Stimulated activated CD8-positive, alpha-beta memory T cell treated with anti-CD3 and anti-CD28 coated beads, Interleukin-7, amount 100 ng/mL, for 24 hours (primary cell): ENCODE measurements at places on chromosomes 6 and 20.
A peak's percentile ranks its signal among the peaks of the same experiment; 100 is the strongest.

DNA sequence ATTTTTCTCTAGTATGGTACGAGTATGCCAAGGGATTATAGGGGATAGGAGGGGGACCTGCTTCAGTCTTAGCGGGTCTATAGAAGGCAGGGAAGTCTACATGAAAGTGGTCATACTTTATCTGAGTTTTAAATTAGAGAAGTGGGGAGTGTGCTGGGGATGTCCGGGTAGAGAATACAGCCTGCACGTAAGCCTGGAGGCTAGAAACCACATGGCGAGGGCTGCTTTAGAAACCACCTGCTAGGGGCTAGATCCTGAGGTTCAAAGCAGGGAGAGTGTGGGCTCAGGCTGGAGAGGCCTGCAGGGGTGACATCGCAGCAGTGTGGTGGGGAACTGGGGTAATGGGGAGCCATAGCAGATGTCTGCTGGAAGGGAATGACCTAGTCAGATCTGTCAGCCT lies 85.2 kb downstream of the VEGFA start:
- DNase-seq, result no peak

DNA sequence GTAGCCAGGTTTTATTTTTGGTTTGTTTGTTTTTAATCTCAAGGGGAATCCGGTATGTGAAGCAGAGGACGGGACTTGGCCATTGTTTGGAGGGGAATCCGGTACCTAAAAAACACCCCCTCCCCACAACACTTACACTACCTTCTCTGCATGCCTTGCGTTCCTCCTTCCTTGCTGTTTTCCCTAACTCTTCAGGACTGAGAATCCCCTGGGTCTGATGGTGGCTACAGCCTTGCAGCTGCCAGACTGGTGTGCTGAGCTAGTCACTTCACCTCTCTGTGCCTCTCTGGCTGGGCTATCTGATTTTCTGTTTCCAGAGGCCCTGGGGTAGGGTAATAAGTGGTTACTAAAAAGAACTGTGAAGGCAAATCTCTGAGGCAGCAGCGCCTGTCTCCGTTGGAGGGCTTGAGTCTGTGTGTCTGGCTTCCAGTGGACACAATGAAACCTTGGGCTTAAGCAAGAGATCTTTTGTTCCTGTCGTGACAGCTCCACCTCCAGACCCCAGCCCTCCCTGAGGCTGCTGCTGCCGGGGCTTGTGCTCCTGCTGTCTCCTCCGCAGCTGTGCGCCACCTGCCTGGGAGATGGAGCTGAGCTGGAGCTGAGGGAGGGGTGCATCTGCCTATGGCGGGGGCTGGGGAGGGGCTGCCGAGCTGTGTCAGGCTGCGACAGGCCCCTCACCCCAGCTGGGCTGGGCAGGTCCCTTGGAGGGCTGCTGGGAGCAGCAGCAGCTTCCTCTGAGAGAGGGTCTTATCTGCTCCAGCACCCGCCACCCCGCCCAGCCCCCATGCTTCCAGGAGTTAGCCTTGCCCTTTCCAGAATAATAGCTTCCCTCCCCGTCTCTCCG lies 65.8 kb upstream of the CCDC167 start:
- DNase-seq, result no peak

- no peak for DNase-seq
These were observed 16.4 kb upstream of the CYP24A1 start for GRCh38 chr20:54190217-54190616.

GRCh38 chr6:129233458-129234134 lies 350.7 kb downstream of the LAMA2 start:
- DNase-seq, result no peak

DNA sequence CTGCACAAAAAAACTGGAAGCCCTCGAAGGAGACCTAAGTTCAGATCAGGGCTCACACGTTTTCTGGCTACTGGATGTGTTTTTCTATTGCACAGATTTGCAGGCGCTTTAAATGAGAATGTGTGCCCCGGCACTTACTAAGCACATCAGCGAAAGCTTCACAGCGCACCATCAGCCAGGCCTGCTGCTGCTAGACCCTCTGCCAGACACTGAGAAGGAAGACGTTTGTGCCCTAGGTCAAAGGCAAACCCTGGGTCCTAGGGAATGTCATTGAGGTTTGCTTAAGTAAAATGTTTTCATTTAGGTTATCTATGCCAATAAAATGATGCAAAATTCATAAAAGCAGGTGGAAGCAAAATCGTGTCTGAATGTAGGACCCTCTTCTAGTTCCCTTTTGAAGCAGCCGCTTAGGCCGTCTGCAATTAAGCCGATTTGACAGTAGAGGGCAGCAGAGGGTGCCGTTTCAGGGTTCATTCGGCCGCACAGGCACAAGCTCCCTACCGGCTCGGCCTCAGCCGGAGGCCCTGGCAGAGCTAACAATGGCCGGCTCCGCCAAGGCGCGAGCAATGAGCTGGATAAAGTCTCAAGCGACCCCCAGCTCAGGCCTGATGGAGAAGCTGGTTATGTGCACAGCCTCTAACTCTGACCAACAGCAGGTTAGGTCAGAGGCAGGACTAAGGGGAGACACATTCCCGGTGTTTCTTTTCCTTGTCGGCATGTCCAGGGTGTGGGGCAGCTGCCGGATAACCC lies 107.2 kb upstream of the FOXA2 start:
- peak; percentile 21 for DNase-seq

- peak; percentile 8 for DNase-seq
These were observed 56.3 kb upstream of the TULP1 start for GRCh38 chr6:35569011-35569461.

GRCh38 chr20:3659492-3660261 lies 3.5 kb downstream of the GFRA4 start:
- no peak for DNase-seq

DNA sequence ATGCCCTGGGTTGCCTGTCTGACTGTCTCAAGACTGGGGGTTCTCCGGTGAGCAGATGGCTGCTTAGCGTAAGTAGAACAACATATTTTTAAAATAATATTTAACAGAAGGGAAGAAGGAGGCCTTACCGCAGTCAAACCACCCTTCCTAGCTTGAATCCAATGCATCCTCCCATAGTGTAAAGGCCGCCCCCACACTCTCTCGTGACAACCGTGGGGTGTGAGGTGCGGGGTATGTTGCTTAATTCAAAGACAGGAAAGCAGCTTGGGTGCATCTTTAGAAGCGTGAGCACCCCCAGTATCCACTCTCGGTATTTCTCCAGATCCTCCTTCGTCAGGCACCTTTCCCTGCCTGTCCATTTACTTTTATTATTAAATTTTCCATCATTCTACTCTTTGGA lies 501.2 kb upstream of the CDH4 start:
- DNase-seq, result no peak

DNA sequence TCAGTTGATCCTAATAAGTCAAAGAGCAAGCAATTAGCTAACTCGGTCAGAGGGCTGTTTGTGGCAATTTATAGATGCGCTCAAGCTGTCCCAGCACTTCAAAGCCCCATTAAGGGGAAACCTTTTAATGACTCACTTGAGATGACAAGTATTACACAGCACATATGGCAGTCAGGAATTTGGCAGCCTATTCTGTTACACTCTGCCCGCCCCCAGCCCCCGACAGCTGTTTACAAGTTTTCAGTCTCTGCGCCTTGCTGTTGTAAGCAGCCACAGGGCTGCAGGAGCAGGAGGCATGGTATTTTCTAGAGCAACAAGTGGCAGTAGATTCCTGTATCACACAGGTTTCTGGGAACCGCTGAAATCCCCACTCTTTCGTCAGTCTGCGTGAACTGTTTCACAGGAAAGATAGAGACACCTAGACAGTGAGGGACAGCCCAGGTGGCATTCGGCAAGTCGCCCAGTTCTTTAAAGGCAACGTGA lies 263.0 kb downstream of the FOXC1 start:
- no peak for DNase-seq

GRCh38 chr6:67935976-67936477 lies 699.1 kb upstream of the ADGRB3 start:
- no peak for DNase-seq

DNA sequence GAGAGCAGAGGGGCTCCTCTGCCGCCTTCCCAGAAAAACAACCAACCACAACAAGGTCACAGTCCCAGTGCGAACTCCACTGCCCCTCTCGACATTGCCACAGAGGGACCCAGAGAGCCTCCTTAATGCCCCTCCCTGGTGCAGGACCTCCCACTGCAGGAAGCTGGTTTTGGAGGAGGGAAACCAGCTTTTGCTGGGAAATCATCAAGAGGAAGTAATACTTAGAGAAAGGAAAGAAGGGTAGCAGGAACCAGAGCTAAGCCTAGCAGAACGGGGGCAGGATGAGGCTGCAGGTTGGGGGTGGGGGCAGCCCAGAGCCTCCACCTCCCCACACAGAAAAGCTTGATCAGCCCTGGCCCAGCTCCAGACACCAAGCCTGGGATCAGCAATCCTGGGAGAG lies 37.7 kb upstream of the SIRPA start:
- DNase-seq, result no peak

- DNase-seq, result no peak
These were observed 124.1 kb downstream of the GRIK2 start for GRCh38 chr6:101517632-101518031.

DNA sequence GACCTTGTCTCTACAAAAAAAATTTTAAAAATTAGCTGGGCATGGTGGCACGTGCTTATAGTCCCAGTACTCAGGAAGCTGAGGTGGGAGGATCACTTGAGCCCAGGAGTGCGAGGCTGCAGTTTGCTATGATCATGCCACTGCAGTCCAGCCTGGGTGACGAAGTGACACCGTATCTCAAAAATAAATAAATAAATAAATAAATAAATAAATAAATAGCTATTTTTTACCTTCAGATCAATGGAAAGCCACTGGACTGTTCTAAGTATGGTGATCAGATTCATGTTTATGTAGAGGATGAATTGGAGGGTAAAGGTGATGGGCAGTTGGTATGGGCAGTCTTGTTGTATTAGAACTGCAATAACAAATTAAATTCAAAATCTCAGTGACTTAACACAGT lies 24.0 kb downstream of the DSTN start:
- no peak for DNase-seq

GRCh38 chr6:54846243-54846856 lies at the start of gene FAM83B:
FAM83B (plus strand) TSS chr6:54846771; CDS start chr6:54870247, 23,476 bp downstream.
- no peak for DNase-seq

DNA sequence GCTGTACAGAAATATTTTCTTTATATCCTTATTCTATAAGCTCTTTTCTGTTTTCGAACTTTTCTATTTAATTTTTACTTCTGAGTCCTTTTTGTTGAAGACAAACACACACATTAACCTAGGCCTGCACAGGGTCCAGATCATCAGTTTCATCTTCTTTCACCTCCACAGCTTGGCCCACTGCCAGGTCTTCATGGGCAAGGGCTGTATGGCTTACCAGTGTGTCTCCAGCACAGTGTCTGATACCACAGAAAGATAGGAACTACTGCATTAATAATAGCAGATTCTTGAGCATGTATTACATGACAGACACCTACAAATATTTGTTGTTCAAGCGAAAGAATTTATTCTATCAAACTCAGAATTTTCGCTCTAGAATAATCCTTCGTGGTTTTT lies 24.4 kb downstream of the QKI start:
- no peak for DNase-seq

GRCh38 chr6:133837801-133838349 lies 51.0 kb upstream of the TCF21 start:
- DNase-seq, result peak; percentile 32

GRCh38 chr6:31541059-31541657 lies 645 bp downstream of the DDX39B start:
- peak; percentile 50 for DNase-seq

GRCh38 chr6:106084989-106085691 lies 996 bp upstream of the PRDM1 start:
- no peak for DNase-seq

DNA sequence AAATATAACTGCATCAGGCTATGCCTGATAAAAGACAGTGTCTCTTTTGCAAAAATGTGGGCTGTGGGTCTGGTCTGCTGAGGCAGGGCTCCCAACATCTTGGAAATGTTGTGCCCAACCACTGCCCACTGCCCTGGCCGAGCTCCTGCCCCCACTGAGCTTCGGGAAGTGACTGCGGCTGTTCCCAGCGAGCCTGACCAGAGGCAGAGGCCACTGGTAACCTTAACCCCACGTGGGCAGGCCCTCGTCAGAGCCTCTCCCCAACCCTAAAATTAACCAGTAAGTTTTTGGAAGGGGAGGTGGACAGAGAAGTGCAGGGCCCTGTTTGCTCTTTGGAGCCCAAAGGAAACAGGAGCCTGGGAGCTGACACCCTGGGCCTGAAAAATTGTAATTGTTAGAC lies 225.9 kb downstream of the MAFB start:
- DNase-seq, result no peak

GRCh38 chr6:40891686-40892085 lies 147.3 kb downstream of the UNC5CL start:
- DNase-seq, result no peak

- DNase-seq, result no peak
These were observed 343.0 kb upstream of the ZFP64 start for GRCh38 chr20:52534616-52535015.

- no peak for DNase-seq
These were observed 184.7 kb upstream of the PREP start for GRCh38 chr6:105587349-105588122.

DNA sequence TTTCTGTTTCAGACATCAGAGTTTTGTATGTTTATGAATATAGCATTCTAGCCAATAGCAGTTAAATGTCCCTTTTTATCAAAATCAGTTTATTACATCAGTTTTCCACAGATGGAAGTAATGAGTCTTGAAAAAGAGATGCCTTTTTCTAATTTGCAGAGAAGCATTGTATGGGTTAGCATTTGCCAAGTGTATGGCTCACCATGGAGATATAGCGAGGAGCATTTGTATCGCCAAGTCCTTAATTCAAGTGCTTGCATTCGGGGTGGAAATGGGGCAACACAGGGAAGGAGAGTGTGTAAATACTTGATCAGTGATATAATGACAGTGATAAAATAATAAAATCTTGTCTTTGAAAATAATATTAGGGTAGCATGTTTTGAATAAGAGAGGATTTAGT lies 42.9 kb downstream of the TXLNB start:
- DNase-seq, result no peak

DNA sequence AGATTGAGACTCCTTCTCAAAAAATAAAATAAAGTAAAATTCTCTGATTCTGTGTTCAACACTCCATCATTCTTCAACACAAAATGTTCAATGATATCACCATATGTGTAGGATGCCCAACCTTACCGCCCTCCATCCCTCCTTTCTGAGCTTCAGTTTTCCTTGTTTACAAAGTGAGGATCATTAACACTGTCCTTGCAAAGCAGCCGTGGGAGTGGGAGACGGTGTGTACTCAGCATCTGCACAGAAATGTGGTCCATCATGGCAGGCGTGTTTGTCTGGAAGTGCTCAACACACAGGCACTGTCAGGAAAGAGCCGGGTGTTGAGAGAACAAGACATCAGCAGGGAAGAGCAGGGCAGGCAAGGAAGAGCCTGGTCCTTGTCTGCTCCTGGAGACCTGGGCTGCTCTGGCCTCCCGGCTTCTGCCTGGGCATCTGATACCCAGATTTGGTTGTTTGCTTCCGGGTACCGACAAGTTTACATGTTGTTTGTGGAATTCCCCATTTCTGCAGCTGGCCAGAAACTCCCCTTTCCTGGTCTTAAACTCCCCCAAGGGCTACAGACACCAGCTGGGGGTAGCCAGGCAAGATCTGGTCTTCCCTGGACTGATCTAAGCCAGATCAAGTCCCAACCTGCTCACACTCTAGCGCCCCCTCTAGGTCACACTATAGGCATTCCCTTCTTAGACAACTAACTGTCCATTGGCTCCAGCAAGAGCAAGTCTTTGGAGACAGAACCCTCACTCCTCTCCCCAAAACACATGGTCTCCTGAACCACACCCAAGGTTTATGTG lies 26.7 kb upstream of the TTPAL start:
- no peak for DNase-seq
